ENCODE measurements at places on chromosomes 13 and 19.

GRCh38 chr13:102903659-102904407, 58.0 kb downstream of the ERCC5 start:
- DNase-seq = peak; percentile 12

DNA sequence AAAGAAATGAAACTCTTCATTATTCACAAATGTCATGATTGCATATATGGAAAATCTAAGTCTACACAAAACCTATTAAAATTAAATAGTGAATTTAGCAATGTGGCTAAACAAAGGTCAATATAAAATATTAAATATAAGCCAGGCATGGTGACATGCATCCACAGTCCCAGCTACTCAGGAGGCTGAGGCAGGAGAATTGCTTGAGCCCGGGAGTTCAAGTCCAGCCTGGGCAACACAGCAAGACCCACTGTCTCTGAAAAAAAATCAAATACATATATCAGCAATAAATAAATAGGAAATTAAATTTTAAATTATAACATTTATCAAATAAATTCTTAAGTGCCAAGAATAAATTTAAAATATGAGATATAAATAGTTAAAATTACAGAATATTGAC, 11.9 kb downstream of the PSMC4 start:
- no peak for DNase-seq

DNA sequence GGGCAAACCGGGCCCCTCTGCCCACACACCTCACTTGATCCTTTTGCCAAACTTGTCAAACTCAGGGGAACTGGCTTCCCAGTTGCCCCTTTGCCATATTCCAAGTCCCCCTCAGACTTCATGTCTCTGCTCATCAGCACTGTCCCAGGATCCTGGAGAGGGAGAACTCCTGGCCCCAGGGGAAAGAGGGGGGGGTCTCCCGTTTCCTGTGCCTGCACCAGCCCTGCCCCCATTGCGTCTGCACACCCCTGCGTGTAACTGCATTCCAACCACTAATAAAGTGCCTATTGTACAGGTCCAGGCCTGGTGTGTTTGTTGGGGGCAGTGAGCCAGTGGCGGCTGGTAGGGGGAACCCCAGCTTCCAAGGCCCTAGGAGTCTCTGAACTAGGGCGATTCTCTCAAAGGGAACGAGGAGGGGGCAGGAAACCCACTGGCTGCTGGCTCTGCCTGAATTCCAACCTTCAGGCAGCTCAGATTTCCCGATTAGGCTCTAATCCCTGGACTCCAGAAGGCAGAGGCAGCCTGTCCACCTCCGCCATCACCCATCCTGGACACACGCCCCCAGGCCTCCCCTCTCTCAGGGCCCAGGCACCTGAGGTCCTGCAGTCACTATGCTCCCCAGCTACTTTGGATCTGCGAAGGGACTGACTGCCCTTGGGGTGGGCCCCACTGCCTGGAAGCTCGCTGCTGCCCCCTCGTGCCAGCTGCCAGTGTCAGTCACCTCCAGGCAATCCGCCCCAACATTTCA, 9.7 kb upstream of the ILF3 start:
- peak; percentile 68 for DNase-seq

- DNase-seq = no peak
Observed at GRCh38 chr19:10353793-10354391, 14.5 kb upstream of the ICAM3 start.

DNA sequence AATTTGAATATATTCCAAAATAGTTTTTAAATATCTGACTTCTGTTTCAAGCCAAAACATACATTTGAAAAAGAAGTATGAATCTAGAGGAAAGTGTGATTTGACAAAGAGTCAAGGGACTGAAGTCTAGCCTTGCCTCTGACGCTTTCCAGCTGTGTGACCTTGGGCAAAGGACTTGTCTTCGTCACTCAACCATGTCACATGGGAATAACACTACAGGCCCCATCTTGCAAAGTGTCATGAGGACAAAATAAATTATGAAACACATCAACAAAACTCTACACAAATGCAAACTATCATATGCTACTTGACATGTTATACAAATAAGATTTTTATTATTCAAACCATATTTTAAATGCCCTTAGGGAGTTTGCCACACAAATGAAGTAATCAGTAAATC, 73.0 kb downstream of the CYSLTR2 start:
- no peak for DNase-seq

- no peak for DNase-seq
Observed at GRCh38 chr19:19626516-19627472, 1.2 kb downstream of the LPAR2 start.
